ENCODE measurements at places on chromosomes 5 and 9. TPM values are rescaled to one million over a fixed set of nuclear protein-coding genes. Genes with fewer than 3 reads are reported as not detected.

ANKRD55 gene
- polyA plus RNA-seq: 0.26 TPM

- H3K36me3 ChIP-seq: peaks cover 50% of the 10 kb centered on the region
- no peaks in the 10 kb centered on the region for H3K27me3 ChIP-seq
- no peaks in the 10 kb centered on the region for H3K4me1 ChIP-seq
- DNase-seq: no peak
- H3K27ac ChIP-seq: no peak overlapping the region
Measured at GRCh38 chr9:35060548-35061207, 11.7 kb downstream of the VCP start.

DNA sequence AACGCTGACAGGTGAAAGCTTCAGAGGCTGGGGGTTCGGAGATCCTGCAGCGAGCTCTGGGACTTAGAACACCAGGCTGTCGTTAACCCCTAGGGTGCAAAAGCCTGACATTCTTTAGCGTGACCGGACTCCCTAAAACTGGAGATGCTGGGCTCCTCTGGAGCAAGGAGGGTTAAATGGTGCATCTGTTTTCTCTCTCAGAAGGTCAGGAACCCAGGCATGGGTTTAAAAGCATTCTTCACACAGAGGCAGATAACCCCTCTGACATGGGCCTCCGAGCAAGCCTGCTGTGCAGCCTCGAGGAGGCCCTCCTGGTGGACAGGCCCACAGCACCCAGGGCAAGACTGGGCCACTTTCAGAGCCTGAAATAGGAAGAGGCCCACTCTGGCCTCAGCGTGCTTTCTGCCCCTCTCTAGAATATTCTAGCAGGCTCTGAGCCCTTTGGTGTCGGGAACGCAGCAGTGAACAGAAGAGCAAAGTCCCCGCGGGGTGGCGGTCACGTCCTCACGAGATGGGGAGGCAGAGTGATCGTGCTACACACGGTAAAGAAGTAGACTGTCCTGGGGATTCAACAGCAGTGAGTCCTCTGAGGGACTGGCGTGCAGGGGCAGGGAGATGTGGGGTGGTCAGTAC, 124.8 kb downstream of the COL23A1 start:
- no peaks in the 10 kb centered on the region for H3K36me3 ChIP-seq
- no peaks in the 10 kb centered on the region for H3K27me3 ChIP-seq
- H3K4me3 ChIP-seq: no peak overlapping the region

- no peak overlapping the region for H3K27ac ChIP-seq
- DNase-seq: no peak
- H3K36me3 ChIP-seq: no peaks in the 10 kb centered on the region
- H3K4me1 ChIP-seq: no peaks in the 10 kb centered on the region
- no peak overlapping the region for H3K4me3 ChIP-seq
- H3K27me3 ChIP-seq: peaks cover 2% of the 10 kb centered on the region
Measured at GRCh38 chr5:594226-594860, 17.8 kb upstream of the CEP72 start.

SVEP1 gene
- 1.1 TPM for polyA plus RNA-seq

GRCh38 chr9:92359394-92359995, 33.7 kb downstream of the CENPP start:
- no peaks in the 10 kb centered on the region for H3K4me1 ChIP-seq
- no peaks in the 10 kb centered on the region for H3K36me3 ChIP-seq
- H3K4me3 ChIP-seq: no peak overlapping the region
- no peak overlapping the region for H3K27ac ChIP-seq
- H3K27me3 ChIP-seq: no peaks in the 10 kb centered on the region
- DNase-seq: no peak

- H3K36me3 ChIP-seq: peaks cover 22% of the 10 kb centered on the region
- no peaks in the 10 kb centered on the region for H3K27me3 ChIP-seq
- DNase-seq: no peak
Measured at GRCh38 chr5:135383803-135384495, 15.1 kb downstream of the MACROH2A1 start.

Data from kidney (tissue), 22 donors.